Breast epithelium (tissue), 4 donors: ENCODE measurements at places on chromosomes 2 and 18. TPM values are rescaled to one million over a fixed set of nuclear protein-coding genes. Genes with fewer than 3 reads are reported as not detected.

The CXCR1 gene
- total RNA-seq = not detected

The SCN7A gene
- total RNA-seq = 13.3 TPM

The LONRF2 gene
- 5.1 TPM for total RNA-seq

The HOXD12 gene
- not detected for total RNA-seq

The TDRD15 gene
- total RNA-seq = 0.59 TPM

The KCNK3 gene
- total RNA-seq = 0.59 TPM
